Stimulated activated naive CD4-positive, alpha-beta T cell treated with Interleukin-2 at 50 U/mL for 16 hours (primary cell): ENCODE measurements at places on chromosomes 5 and 9.

- DNase-seq: no peak
Observed at GRCh38 chr5:97553604-97554452, 370.8 kb upstream of the RIOK2 start.

DNA sequence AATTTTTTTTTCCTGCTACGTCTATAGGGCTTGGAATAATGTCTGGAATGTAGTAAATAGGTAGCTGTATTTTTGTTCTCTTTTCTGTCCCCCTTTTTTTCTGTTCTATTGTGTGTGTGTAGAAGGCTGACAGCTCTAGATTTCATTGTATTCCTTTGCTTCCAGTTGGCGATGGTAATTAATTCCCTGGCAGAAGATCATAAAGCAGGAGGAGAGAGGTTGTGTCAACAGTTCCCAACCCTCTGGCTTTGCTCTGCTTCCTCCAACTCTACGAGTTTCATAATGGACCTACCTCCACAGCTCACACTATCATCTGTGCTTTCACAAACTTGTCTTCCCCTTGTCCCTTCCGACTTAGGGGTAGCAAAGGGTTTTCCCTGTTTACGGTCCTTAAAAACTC lies 117.9 kb upstream of the CDH18 start:
- no peak for DNase-seq

- DNase-seq: no peak
Observed at GRCh38 chr5:92580814-92581213, 1000.2 kb downstream of the NR2F1-AS1 start.

GRCh38 chr9:129627556-129628440 lies 1.8 kb downstream of the NTMT1 start:
- DNase-seq: no peak

DNA sequence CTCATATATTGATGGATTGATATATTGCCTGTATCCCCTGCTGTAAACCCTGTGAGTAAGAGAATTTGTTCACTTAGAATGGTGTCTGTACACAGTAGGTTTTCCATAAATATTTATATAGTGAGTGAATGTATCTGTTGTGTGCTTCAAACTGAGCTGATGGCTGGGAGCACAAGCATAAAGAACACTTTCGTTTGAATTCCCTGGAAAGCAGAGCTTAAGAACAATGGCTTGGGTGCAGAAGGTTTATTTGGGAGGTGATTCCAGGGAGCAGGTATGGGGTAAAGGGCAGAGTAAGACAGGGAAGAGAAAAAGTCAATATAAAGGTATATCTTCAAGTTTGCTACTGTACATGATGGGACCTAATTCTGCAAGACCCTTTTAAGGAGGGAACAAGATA lies 190.9 kb upstream of the TRIM32 start:
- DNase-seq: no peak

DNA sequence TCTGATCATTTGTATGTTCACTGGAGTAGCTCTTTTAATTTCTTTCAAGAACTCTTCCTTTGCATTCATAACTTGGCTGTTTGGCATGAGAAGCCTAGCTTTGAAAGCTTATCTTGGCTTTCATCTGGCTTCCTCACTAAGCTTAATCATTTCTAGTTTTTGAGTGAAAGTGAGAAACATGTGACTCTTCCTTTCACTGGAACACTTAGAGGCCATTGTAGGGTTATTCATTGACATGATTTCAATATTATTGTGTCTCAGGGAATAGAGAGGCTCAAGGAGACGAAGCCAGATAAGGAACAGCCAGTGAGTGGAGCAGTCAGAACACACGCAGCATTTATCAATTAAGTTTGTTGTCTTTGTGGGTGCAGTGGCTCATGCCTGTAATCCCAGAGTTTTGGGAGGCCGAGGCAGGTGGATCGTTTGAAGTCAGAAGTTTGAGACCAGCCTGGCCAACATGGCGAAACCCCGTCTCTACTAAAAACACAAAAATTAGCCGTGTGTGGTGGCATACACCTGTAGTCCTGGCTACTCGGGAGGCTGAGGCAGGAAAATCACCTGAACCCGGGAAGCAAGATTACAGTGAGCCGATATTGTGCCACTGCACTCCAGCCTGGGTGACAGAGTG lies 98.3 kb downstream of the UGCG start:
- no peak for DNase-seq

DNA sequence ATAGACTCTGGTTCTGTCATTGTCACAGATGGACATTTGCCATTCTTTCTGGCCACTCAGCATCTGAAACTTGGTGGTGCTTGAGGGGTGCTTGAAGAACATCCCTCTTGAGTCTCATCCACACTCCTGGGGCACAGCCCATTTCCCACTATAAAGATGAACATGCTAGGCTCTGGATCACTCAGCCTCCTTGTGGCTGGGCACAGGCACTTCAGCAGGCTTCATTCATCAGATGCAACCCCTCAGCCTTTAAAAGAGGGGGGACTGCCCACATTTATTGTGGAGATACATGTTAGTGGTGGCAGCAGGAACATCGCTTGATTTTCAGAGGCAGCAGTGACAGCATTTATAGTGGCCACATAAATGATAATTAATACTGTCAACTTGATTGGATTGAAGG lies 124.7 kb upstream of the NIPBL start:
- no peak for DNase-seq

DNA sequence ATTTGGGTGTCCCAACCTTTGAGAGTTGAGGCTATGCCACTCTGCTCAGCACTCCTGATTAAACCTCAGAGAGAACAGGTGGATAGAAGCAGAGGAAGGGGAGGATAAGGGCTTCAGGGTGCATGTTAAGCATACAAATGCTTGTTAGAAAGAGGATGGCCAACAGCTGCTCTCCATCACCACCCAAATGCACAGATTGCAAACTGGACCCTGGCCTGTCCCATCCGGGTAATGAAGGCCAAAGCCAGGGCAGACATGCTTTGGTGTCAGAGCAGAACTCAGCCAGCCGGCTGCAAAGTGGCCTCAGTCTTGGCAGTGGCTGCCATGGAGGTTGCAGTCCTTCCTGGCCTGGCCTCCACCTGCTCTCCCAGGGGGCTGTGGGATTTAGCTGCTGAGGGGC lies 84.3 kb downstream of the SIL1 start:
- DNase-seq: no peak

DNA sequence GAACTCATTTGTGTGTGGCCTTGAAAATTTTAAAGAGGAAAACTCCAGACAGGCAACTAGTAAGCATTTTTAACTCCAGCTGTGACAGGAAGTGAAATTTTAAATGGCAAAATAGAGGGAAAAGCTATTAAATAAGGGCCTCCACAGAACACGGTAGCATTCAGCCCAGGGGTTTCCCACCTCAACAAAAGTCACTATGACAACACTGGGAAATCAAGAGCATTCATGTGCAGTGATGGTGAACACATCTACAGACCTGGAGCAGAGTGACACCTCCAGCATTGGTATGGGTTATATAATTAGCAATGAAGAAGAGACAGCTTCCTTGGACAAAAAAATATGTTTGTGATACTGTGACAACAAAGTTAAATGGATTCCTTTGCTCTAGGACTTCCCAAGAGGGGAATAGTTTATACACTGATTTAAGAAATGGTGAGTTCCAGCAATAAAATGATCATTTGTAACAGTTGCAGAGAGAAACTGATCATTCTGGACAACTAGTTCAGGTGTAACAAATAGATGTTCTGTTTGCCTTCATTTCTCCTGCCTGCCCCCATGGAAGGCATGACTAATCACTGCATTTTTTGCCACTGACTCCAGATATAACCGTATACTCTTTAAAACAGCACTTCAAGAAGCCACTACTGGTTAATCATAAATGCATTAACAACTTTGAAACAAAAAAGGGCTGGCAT lies 93.3 kb upstream of the SLC44A1 start:
- DNase-seq: no peak

DNA sequence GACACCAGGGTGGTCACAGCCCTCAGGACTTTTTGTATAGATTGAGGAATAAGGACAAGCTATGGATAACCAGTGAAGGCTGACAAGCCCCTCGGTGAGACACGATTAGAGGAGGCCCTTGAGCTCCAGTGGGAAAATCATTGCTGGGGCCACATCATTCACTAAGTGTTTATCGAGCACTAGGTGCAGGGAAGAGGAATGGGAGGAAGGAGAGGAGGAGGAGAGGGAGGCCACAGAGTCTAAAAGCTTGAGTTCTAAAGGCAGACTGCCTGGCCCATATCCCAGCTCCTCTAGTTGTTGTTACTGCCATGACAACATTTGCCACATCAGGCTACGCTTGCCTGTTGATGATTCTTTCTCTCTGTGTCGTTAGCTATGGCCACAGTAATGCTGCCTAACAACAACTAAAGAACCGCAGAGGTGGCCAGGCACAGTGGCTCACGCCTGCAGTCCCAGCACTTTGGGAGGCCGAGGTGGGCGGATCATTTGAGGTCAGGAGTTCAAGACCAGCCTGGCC lies 37.6 kb downstream of the NKX2-5 start:
- no peak for DNase-seq

DNA sequence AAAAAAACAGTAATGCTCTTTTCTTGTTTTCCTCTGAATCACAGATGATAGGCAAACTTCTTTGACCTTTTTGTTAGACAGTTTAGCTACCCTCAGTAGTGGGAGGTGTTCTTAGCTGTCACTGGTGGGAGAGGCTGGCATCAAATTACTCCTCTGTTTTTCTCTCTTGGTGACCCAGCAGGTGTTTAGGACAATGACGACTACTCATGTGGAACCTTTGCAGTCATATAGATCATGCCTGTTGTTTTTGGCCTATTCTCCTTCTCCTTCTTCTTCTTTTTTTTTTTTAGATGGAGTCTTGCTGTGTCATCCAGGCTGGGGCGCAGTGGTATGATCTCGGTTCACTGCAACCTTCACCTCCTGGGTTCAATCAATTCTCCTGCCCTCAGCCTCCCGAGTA lies 15.4 kb upstream of the NPR2 start:
- no peak for DNase-seq

DNA sequence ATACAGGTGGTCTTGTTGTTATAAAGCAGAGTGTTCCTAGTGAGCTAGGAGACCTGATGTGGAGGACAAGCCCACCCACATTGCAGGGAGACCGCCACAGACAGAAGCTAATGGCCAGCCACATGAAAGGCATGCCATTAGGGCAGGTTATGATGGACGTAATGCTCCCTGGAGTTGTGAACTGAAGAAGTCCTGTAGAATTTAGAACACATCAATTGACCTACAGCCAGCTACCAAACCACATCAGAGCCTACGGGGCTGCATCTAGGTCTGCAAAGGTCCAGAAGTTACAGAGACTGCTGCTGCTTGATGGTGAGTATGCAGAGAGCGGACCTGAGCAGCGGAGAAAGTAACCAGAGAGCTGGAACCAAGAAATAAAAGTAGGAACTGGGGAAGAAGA lies 116.6 kb downstream of the LPAR1 start:
- no peak for DNase-seq

DNA sequence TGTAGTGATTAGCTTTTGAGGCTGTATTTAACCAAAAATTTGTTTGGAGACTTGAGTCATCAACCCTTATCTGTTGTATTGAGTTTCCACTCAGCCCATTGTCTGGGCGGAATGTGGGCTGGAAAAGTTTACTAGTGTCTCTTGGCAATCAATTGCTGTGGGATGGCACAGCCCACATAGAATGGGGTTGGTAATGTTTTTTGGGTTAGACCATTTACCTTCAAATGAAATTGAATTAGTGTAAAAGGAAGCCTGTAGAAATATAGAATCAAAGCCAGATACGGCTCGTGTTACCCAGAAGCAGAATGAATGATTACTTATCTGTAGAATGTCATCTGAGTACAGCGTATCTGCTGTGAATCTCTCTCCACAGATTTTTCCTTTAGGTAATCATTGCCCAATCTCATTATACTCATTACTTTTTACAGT lies 142.9 kb downstream of the AOPEP start:
- peak; percentile 14 for DNase-seq

DNA sequence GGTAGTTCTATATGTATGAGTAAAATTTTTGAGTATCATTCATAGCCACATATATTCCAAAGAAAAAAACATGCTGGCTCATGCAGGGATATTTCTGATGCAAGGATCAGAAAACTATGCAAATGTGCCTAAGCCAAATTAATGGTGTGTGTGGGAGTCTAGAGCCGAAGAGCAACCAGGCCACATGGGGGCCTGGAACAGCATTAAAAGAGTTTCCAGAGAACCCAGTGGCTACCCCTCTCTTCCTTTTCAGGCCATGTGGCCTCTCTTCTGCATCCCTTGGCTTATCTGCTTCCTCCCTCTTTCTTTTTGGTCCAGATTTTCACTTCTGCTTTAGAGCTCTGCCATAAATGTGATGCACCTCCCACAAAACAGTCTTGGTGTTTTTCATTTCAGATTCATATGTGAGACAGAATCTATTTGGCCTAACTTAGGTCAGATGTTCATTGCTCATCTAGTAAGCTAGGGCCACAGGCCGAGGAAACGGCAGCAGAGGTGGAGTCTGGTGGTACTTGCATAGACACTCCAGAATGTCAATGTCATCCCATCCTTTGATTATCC lies 300.0 kb downstream of the SH3GL2 start:
- no peak for DNase-seq

- no peak for DNase-seq
Observed at GRCh38 chr5:124393584-124394379, 352.7 kb downstream of the ZNF608 start.

GRCh38 chr5:55897905-55898304 lies 46.7 kb downstream of the IL31RA start:
- DNase-seq: peak; percentile 34

DNA sequence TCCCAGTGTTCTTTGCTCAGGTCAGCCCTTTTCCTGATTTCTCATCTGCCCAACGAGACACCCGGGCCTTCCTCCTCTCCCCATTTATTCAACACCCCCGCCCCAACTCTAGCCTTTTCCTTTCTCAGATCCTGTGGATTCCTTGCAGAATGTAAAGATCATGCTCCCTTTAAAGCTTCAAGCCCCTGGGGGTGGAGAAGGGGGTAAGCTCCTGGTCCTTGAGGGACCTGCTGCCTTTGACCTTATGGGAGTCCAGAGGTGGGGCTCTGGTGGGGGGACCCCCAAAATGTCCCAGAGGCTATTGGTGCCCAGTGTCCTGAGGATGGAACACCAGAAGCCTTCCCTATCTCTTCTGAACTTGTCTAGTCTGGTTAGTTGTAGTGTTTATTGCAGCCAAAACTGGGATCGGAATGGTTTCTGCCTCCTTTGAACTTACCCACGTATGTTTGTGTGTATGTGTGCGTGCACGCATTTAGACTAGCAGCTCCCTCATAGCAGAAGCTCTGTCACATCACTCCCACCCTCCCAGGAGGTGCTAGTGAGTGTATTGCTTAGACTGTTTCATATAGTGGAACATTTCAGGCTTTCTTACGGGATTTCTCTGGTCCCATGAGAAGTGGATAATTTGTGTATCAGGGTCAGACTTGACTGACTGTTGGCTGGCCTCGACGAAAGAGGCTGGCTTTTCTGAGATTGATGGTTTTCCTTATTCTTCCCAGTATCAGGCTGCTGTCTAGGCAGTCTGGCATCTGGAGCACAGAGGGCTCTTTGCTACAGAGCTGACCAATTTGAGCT lies 1.1 kb downstream of the GALNT10 start:
- DNase-seq: peak; percentile 2

- DNase-seq: peak; percentile 44
Observed at GRCh38 chr9:74951725-74952151, 974 bp downstream of the C9orf40 start.
